ENCODE measurements at places on chromosomes 6 and 20.
A peak's percentile ranks its signal among the peaks of the same experiment; 100 is the strongest.

- DNase-seq = no peak
These were observed 88.8 kb upstream of the EZR start for GRCh38 chr6:158907931-158908330.

- no peak for DNase-seq
These were observed 26.4 kb upstream of the AKAP12 start for GRCh38 chr6:151213352-151213751.

GRCh38 chr20:25227317-25227831 is 20.5 kb upstream of the PYGB start:
- DNase-seq = no peak

- DNase-seq = no peak
These were observed 221.4 kb upstream of the RREB1 start for GRCh38 chr6:6886171-6886885.

DNA sequence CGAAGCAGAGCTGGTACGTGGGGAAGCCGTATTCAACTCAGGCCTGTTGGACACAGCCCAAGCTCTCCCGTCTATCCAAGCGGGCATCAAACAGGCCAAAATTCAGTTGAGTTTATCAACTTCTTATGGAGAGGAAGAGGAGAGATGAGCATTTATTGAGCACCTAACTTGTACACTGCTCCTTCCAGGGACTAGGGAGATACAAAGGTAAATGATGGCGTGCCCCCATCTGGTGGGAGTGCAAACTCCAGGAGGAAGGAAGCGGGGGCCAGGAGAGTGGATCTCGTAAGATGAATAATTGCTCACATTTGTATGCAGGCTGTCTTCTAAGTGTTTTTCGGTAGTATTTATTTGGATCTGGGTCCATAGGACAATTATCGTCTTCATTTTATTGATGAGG is 146.6 kb downstream of the SOBP start:
- no peak for DNase-seq

- no peak for DNase-seq
These were observed 259.4 kb downstream of the GJA1 start for GRCh38 chr6:121694801-121695251.

DNA sequence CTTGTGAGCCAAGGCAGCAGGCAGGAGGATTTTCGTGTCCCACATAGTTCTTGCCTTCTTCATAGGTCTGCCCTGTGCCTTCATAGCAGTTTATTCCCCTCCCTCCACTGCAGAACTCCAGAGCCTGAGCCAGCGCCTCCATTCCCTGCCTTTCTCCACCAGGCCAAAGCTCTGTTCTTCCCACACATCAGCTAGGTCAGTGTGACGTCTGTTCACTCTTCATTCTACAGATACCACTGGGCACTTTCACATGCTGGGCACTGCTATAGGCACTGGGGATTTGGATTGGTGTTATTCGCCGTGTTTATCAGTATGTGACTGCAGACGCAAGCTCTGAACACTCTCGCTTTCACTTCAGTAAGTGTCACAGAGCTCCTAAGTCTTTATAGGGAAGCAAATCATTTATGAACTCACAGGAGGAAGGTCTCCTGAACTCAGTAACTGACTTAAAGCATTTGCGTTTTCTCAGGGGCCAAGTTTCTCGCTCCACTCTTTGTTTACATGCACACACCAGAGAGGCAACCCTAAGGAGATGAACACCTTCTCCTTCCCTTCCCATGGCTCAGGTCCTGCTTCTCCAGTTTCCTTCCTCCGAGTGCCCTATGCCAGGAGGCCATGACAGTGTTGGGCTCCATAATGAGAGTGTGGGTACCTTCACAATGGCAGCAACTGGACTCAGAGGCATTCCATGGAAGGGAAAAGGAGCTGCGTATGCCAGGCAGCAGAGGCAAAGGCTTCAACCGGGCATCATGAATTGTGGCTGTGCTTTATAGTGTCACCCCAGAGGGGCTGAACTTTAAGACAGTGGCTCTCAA is 6.3 kb upstream of the APMAP start:
- DNase-seq = no peak

DNA sequence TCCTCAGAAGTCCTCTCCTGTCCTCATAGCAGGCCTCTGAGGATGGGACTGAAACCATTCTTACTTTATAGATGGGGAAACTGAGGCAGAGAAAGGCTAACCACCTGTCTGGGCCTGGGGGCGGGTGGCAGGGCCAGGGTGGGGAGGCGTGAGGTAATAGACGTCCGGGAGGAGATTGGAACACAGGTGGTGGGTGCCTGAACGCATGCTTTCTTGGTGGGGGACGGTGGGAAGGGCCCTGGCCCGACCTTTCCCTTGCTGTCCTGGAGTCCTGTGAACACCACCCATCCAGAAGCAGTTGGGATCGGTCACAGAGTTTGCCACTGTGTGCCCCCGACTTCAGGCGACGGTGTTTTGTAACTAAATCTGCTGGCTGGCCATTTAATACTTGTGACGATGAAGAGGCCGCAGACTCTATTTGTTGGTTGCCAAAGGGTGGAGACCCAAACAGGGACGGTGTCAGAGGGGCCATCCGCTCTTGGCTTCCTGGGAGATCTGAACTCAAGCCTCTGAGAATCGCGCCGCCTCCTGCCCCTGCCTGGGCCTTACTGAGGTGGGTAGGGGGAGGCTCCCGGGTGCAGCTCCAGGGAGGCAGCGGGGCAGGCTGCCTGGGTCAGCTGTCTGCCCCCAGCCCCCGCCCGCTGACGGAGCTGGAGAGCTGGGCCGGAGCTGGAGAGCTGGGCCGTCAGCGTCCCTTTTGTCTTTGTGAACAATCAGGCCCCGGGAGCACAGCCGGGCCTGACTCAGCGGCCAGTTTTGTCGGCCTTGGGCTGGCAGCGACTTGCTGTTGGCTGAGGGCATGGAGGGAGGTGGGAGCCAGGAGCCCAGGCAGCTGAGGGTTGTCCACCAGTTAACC is 4.1 kb downstream of the RBM38 start:
- no peak for DNase-seq

GRCh38 chr6:110053395-110054240 is 75.5 kb downstream of the GPR6 start:
- DNase-seq = peak; percentile 36

- no peak for DNase-seq
These were observed 571.5 kb downstream of the HDGFL1 start for GRCh38 chr6:23140871-23141270.

DNA sequence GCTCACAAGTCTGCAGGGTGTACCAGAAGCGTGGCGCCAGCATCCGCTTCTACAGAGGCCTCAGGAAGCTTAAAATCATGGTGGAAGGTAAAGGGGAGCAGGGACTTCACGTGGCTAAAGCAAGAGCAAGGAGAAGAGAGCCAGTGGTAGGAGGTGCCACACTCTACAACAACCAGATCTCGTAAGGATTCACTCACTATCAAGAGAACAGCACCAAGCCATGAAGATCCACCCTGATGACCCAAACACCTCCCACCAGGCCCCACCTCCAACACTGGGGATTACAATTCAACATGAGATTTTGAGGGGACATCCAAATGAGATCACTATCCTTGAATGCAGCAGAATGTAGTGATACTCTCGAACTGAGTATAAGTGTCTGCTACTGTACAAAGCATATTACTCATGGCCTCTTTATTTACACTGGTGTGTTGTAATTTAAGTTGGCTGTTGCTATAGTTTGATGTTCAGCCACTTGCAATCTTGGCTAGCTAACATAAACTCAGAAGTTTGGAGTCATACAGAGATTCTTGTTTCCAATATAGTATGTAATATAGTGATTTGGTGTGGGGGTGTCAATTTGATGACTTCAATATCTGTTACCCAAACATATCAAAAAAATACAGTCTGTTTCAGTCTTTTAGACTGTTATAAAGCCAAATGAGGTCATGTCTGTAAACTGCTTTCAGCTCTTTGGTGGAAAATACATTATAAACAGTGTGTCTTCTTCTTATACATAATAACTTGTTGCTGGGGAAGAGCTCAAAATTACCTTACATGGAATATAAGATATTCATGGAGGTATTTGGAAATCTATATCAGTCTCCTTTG is 39.4 kb upstream of the MYLIP start:
- DNase-seq = no peak

DNA sequence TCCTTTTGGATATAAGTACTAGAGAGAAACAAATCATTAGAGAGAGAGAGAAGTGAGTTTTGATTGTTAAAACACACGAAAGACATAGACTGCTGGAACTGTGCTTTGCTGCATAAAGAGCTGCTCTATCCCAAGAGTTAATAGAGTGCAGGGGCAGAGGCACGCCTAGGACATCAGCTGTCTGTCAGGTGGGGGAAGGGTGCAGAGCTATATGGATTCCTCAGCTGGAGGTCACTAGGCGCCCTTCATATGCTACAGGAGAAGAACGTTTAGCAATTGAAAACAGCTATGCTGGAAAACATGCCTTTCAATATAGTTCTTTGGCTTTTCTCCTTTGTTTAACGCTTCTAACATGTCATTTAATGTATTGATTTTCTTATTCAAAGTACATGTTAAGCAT is 169.0 kb upstream of the MCHR2 start:
- no peak for DNase-seq
